Esophagus muscularis mucosa (tissue), 4 donors: ENCODE measurements at places on chromosomes 4 and X.

- no peak for DNase-seq
These were observed 329.7 kb upstream of the GATB start for GRCh38 chr4:152090543-152090942.

DNA sequence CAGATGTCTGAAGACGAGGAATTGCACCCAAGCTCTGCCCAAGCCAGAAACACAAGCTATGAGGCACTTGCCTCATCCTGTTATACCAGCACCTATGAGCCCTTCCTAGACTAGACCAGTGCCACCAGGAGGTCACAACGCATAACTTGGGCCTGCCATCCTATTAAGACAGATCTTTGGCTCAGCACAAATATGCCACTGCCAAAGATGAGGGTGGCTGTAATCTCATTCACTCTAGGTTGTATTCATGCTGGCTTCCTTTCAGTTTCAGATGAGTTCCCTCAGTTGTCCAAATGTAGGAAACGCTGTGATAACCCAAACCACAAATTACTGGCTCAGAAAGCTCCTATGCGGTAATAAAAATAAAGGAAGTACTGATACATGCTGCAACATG lies 76.5 kb upstream of the CITED1 start:
- DNase-seq, result no peak

DNA sequence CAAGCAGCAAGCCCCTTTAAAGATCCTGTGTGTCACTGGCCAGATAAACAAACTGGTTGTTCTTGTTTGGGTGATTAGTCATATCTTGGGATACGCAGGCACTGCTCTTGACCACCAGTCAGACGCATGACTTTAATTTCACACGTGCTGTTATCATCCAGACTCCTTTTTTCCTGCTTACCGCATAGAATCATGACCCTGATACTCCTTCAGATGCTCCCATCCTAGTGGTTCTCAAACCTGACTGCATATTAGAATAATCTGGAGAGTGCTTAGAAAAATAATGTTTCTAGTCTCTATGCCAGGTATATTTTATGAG lies 78.8 kb downstream of the CLDN22 start:
- DNase-seq, result no peak

DNA sequence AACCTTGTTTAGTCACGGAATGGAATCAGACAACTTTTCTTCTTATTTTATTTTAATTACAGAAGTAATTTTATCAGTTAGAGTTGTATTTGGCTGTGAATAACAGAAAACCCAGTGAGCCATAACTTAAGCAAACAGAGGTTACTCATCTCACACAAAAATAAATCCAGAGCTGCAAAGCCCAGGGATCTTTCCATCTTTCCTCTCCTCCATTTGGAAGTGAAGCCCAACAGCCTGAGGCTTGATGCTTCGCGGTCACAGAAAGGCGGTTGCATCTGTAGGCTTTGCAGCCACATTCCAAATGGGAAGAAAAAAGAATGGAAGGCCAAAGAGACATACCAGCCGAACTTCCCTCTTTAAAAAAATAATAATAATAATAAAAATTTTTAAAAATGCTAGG lies 22.6 kb downstream of the CHRNA9 start:
- DNase-seq, result no peak

GRCh38 chr4:145524552-145524951 lies 42.9 kb downstream of the SMAD1 start:
- no peak for DNase-seq

DNA sequence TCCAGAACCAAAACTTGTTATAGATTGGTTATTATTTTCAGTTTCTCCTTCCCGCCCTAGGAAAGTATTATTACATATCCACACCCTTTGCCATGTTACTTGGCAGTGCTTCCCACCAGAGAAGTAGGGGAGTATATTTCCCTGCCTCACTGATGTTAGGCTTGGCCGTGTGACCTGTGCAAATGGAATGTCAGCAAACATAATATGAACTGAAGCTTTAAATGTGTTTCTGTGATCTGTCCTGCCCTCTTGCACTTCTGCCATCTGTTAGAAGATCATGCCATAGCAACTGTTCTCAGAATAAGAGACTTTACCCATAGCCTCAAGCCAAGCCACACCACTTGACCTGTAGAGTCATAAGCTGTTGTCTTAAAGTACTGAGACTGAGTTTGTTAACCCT lies 36.7 kb upstream of the NEUROG2 start:
- DNase-seq, result no peak

DNA sequence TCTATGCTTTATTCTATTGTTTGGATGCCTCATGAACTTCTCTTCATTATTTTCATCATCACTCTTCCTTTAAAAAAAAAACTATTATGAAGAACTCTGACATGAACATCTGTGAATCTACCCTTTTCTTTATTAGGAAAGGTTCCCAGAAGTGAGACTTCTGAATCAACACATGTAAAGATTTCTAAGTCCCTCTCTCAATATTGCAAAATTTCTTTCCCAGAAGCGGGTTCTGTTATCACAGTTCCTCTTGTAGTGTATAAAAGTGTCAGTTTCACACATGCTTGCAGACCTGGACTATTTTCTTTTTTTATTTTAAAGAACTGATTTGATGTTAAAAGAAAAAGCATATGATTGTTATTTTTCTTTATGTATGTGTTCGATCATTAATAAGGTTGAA lies 330.8 kb upstream of the KLF3 start:
- DNase-seq, result no peak

DNA sequence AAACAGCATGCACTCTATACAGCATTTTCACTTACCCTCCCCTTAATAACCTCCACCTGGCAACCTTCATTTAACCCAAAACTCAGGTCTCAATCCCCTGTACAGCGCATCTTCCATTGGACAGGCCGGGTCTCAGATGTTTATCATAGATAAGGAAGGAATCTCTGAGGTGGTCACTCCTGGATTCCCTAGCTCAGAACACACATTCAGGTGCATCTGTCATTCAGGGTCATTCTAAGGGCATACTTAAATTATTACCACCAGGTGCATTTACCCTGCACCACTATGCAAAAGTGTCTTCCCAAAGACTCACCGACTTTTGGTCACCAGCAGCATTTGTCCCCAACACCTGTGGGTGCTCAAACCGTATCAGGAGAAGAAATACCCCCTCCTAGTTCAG lies 144.2 kb downstream of the RELL1 start:
- DNase-seq, result no peak

GRCh38 chr4:82842593-82842992 lies 44.0 kb upstream of the SCD5 start:
- DNase-seq, result no peak

DNA sequence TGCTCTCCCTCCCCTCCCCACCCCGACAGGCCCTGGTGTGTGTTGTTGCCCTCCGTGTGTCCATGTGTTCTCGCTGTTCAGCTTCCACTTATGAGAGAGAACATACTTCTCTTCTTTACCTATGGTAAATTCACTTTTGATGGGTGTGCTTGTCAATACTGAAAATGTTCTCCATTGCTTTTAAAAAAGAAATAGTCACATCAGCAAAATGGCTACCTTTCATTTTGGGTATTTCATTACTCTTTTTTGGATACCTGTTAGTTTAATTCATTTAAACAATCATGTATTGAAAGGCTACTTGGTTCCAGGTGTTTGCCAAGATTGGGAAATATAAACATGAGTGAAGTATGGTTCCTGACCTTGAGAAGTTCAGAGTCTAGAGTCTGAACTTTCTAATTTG lies 107.4 kb upstream of the PITX2 start:
- DNase-seq, result no peak

DNA sequence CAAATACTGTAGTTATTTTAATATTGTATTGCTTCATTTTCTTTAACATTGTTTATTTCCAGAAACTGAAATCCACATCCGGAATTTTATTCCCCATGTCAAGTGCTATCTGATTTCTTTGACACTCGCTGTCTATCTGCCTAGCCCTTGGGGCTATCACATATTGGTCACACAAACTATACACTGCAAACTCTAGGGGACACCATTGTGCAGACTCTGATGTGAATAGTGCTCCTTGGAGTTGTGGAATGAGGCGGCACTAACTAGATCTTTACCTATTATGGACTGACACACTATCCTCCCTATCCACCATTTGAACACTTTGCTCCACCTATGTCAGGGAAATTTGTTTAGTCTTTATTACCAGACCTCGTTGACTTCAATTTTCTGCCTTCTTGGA lies 534.5 kb downstream of the GLUD2 start:
- DNase-seq, result no peak

DNA sequence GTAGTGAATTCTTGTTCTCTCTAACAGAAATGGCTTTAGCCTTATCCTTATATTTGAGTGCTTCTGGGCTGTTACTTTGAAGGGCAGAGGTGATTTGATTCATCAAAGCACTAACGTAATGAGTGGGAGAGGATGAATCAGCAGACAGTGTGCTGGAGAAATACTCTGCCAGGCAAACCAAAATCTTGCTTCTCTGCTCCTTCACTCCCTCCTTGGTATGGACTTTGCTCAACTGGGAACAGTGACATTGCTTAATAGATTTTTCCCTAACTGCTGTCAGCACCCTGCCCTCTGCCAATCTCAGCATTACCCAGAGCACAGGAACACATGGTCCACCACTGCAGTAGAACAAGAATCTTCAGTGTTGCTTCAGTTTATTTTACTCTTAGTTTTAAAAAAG lies 56.0 kb downstream of the PDLIM5 start:
- no peak for DNase-seq

- DNase-seq, result no peak
These were observed 73.9 kb downstream of the INTS12 start for GRCh38 chr4:105634402-105635080.

GRCh38 chr4:119162174-119162573 lies 26.5 kb downstream of the MYOZ2 start:
- DNase-seq, result no peak

DNA sequence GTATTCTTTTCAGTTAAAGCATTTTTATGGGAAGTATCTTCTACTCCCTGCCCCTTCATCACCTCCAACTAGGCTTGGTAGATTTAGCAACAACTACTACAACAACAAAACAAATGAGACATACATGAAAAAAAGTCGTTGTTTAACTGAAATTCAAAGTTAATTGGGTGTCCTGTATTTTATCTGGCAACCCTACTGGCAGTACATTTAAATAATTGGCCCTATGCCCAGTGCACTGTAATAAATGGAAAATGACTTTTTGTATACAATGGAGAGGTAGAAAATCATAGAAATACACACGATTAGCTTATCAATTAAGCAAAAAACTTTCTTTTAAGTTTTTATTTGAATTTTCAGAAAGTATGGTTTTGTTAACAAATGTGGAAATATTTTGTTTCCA lies 21.4 kb upstream of the CLGN start:
- no peak for DNase-seq

GRCh38 chrX:55033429-55033828 lies 2.7 kb upstream of the ALAS2 start:
- DNase-seq, result no peak

GRCh38 chr4:118180776-118181175 lies 146.5 kb downstream of the NDST3 start:
- no peak for DNase-seq

DNA sequence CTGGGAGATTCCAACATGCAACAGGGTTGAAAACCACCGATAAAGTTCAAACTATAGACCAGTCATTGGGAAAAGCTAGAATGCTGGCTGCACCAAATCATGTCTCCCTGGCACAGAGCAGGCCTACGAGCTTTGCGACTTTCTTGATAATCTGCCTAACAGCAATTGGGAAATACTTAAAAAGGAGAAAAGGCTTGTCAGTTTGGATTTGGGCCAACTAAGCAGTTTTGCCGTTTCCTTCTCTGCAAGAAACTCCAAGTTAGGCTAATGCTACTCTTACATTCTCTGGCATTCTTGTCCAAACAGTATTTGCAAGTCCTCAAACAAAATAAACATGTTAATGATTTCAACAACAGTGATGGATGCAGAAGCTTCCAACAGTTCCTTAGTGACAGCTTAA lies 87.9 kb downstream of the PDK3 start:
- DNase-seq, result no peak
